ENCODE measurements at places on chromosomes 12 and 14. TPM values are rescaled to one million over a fixed set of nuclear protein-coding genes. Genes with fewer than 3 reads are reported as not detected.

Gene CD163
- 8.8 TPM for total RNA-seq

Gene FIGNL2
- 0.72 TPM for total RNA-seq

Gene CNTN1
- total RNA-seq: 35.4 TPM

Gene EGLN3
- 76.5 TPM for total RNA-seq

Gene SLCO1C1
- 4.0 TPM for total RNA-seq

Gene CLEC1B
- not detected for total RNA-seq

Gene HECTD1
- total RNA-seq: 332 TPM

Gene GPRC5A
- total RNA-seq: 2.9 TPM

Gene RIMKLB
- total RNA-seq: 79.8 TPM

Gene STAT2
- total RNA-seq: 74.5 TPM

Gene OR4E2
- not detected for total RNA-seq

Gene SIX1
- total RNA-seq: 42.4 TPM

Gene SLCO1B3
- 0.10 TPM for total RNA-seq

Gene TMEM106C
- total RNA-seq: 54.4 TPM

Gene ORMDL2
- 5.4 TPM for total RNA-seq

Gene PTHLH
- 3.4 TPM for total RNA-seq

Gene TGM1
- total RNA-seq: 29.0 TPM

Gene TMEM263
- total RNA-seq: 76.6 TPM

Gene RAB21
- total RNA-seq: 42.7 TPM

Gene KLRC1
- 0.72 TPM for total RNA-seq

Gene LRFN5
- 8.8 TPM for total RNA-seq

Gene MSRB3
- total RNA-seq: 67.8 TPM

Gene ATG14
- 21.7 TPM for total RNA-seq

Gene CPM
- total RNA-seq: 26.2 TPM

Gene LRP1-AS
- not detected for total RNA-seq

Gene PRIM1
- 17.7 TPM for total RNA-seq
